ENCODE measurements at places on chromosomes 3 and 15.

- peak; percentile 60 for DNase-seq
Measured at GRCh38 chr15:94230883-94231722, at the start of gene MCTP2. Gene MCTP2 (plus strand): TSS chr15:94231561. CDS start chr15:94298266, 66,705 bp downstream.

GRCh38 chr3:18047052-18047451 lies 304.6 kb upstream of the TBC1D5 start:
- DNase-seq = peak; percentile 92

GRCh38 chr3:196287440-196288140 lies at the start of gene PCYT1A:
Gene PCYT1A (minus strand): TSS chr3:196287726. CDS start chr3:196270531, 17,195 bp downstream.
- DNase-seq = peak; percentile 96

GRCh38 chr3:14627815-14628214 lies 23.7 kb upstream of the CCDC174 start:
- no peak for DNase-seq

GRCh38 chr15:57732526-57733331 lies 26.2 kb downstream of the POLR2M start:
- DNase-seq = peak; percentile 68

GRCh38 chr15:94327356-94327936 lies 96.1 kb downstream of the MCTP2 start:
- DNase-seq = peak; percentile 48

DNA sequence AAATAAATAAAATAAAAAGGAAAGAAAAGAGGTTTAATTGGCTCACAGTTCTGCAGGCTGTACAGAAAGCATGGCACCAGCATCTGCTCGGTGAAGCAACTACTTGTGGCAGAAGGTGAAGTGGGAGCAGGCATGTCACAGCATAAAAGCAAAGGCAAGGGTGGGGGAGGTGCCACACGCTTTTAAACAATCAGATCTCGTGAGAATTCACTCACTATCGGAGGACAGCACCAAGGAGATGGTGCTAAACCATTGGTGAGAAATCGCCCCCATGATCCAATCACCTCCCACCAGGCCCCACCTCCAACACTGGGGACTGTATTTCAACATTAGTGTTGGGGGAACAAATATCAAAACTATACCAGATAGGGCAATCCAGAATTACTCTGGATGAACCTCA lies 15.3 kb downstream of the SCG3 start:
- DNase-seq = no peak

DNA sequence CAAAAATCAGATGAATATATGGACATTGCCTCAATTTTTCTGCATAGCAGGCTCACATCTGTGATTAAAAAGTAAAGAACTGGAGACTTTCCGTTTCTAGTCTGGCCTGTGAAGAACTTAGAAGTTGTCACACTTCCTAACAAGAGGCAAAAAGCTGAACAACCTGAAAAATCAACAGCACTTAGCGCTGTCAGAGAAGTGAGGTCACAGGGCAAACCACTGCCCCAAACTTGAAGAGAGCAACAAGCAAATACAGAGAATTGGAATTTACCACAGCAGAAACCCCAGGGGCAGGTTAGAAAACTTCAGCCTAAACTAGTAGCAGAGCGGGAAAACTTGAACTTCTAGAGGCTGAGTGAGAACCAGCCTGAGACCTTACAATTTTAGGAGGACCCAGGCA lies 38.9 kb downstream of the CCDC54 start:
- DNase-seq = no peak

- DNase-seq = no peak
Measured at GRCh38 chr3:42072831-42073301, 18.3 kb upstream of the TRAK1 start.

DNA sequence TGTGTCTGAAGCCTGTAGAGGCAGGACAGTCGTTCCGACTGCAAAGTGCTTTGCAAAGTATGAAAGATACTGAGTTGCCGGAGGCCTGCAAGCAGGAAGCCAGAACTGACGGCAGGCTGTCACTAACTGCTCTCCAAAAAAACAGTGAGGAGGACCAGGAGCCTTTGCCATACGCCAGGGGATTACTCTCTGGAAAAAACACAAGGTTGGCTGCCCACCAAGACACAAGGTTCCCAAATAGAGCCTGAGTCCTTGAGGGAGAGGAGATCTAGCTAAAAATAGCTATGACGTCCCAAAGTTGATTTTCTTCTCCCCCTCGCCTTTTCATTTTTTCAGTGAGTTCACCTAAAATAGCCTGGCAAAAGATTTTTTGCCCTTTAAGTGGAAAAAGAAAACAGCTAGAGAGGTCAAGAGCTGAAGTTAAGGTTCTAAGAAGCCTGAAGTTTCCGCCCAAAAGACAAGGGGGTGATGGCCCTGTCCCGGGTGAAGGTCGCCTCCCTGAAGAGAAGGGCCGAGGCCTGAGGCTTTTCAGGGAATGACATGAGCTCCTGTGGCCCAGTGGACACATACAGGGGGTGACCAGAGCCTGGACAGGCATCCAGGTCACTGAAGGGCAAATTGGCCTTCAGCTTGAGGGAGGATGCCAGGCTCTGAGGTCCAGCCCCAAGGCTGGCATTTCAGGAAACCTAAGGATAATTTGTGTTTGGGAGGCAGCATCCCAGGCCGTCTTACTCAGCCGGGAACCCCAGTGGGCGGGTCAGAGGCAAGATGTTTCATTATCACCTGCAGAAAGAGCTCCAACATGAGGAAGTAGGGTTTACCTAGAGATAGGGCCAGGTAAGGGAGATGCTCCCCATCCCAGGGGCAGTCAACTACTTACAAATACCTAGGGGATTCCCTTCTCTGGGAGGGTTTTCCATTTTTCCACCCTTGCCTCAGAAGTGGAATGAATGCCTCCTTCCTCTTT lies 44.9 kb upstream of the DGKG start:
- DNase-seq = no peak

GRCh38 chr3:135181408-135181807 lies 386.3 kb downstream of the EPHB1 start:
- no peak for DNase-seq

- DNase-seq = no peak
Measured at GRCh38 chr3:134080761-134081160, 51.0 kb upstream of the SLCO2A1 start.

GRCh38 chr3:143727391-143727790 lies 120.9 kb downstream of the SLC9A9 start:
- DNase-seq = peak; percentile 52

DNA sequence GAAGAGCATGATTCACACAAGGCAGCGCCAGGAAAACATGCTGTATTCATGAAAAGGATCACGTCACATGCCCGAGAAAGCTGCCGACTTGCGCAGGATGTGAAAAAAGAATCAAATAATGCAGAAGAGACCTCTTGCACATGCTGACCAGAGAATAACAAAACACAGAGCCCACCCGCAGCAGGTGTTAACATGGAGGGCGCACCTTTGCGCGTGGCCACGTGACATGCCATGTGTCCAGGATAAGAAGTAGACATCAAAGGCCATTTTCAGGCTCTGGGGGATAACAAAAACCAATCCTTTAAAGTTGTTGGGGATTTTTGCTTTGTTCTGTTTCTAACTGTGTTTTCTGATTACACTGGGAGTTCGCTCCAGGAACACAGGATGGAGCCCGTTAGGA lies 1332.8 kb downstream of the ZPLD1 start:
- no peak for DNase-seq

DNA sequence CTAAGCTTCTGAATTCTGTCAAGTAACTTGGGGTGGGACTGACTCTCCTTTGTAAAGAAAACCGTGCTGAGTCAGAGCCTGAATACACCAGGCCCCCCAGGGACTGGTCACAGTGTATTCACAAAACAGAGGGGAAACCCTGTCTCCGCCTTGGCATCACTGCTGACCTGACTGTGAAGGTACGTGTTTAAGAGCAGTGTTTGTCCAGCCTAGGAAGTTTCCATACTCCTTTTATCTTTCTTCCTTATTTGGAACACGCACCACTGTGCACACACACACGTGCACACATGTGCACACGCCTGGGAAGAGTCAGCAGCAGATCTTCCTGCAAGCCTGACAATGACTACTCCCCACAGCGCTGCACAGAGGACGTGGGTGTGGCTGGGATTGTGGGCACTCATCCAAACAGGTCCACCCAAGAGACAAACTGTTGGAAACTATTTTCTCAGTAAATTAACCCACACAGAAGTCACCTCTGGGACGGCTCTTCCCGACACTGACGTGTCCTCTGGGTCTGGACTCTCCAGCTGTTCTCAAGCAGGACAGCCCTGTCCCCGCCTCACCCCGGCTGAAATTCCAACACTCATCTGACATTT lies 87.7 kb downstream of the ATP10A start:
- DNase-seq = peak; percentile 90

- peak; percentile 81 for DNase-seq
Measured at GRCh38 chr15:86624261-86625036, 544.8 kb downstream of the AGBL1 start.

GRCh38 chr3:73292220-73292619 lies 230.8 kb downstream of the EBLN2 start:
- DNase-seq = no peak

- DNase-seq = no peak
Measured at GRCh38 chr3:171159024-171159821, 132.7 kb upstream of the SLC2A2 start.

DNA sequence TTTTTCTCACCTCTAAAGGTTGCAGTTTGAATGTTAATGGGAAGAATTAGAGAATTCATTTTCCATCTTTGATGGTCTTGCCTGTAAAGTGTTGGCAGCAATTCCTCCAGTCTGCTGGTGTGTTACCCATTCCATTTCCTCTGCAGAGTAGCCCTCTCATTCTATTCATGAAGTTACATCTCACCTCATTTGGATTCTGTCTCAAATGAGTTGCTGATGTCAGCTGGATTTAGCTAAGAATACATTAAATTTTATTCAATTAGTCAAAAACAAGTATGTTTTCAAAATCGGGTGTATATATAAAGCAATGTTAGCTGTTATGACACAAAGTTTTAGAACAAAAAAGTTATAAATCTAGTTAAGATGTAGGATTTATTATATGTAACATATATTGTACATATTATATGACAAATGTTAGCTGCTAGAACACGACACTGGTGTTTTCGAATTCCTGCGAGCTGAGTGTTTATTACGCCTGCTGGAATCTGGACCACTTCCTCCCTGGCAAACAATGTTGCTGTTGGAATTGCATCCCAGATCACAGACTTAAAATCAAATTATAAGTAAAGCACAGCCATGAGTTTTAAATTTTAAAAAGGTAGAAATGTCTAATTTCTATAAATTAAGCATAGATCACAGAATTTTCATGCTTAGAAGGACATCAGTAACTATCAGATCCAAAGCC lies 516.2 kb downstream of the OCA2 start:
- DNase-seq = no peak

GRCh38 chr3:147369661-147370123 lies 36.7 kb downstream of the ZIC4 start:
- no peak for DNase-seq

DNA sequence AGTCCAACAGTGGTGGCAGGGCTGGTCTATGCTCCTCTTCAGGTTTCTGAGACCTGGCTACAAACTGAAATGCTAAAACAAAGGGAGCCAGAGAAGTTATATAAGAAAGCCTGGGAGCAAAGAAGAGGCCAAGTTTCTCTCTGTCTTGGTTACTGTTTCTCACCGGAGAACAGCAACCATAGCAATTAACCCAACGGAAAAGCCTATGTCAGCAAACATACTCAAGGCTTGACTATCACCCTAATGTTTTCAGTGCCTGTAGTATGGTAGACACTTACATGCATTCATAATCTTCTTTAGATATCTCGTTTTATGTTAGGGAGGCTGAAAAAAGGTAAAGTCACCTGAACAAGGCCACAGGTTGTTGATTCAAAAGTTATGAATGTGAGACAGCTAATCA lies 86.3 kb upstream of the CLSTN2 start:
- DNase-seq = no peak

GRCh38 chr3:4897765-4898453 lies 81.3 kb upstream of the BHLHE40 start:
- DNase-seq = peak; percentile 59

GRCh38 chr3:140911822-140912221 lies 29.8 kb upstream of the SLC25A36 start:
- DNase-seq = no peak

Data from fibroblast of mammary gland (primary cell).